Fibroblast of skin of left quadriceps (primary cell): ENCODE measurements at places on chromosomes 13 and 19.

- DNase-seq, result no peak
Measured at GRCh38 chr13:113827021-113827420, 36.9 kb downstream of the GAS6 start.

GRCh38 chr13:31965361-31966066 is 66.1 kb upstream of the FRY start:
- DNase-seq, result no peak

GRCh38 chr19:14081797-14082674 is 3.5 kb downstream of the C19orf67 start:
- no peak for DNase-seq

DNA sequence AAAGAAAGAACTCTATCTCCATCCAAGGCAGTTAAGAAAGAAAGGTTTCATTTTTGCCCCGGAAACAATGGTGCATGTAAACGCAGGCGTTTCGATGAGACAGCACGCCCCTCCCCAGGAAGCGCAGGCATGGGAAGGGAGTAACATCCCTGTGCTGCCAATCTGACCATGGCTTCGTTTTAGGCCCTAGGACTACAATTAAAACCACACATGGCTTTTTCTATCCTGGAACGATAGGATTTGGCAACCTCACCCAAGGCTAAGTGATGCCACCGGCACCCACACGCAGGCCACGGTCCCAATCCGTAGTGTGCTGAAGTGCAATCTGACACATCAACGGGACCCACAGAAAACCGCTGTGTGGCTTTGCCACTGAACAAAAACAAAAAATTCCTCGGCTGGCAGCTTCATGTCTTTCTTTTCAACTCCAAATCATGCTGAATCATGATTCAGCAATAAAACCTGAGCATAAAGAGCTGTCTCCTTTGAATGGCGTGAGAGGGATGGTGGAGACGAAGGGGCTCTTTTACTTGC is 24.2 kb downstream of the RANBP3 start:
- no peak for DNase-seq

DNA sequence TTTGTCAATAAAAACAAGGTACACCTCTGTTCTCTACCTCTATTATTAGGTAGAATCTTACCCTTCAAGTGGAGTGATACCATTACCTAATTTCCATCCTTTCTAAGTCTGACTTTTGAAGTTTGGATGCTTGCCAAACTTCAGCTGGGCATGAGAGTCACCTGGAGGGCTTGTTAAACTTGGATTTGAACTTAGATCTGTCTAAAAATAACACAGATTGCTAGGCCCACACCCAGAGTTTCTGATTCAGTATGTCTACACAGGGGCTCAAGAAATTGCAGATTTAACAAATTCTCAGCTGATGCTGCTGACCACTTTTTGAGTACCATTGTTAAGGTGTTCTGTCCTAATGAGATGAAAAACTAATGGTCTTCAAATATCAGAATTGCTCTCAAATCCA is 512.2 kb downstream of the LMO7 start:
- no peak for DNase-seq
